ENCODE measurements at places on chromosomes 4 and X.
A peak's percentile ranks its signal among the peaks of the same experiment; 100 is the strongest.

DNA sequence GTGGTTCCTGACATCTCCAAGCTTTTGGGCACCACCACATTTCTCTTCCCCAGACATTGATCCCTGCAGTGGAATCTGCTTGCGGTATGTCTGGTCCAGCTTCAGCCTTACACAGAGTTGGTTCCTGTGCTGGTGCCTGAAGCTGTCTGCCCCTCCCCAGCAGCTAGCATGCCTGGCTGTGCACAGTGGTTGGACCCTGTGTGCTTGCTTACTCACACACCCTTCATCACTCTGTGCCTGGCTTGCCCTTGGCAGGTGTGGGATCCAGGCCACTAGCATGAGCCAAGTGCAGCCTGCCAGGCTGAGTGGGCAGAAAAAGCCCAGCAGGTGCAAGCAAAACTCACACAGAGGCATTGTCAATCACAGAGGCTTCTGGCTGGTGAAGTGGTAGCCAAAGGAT is 473.8 kb downstream of the ACTRT1 start:
- no peak for DNase-seq

DNA sequence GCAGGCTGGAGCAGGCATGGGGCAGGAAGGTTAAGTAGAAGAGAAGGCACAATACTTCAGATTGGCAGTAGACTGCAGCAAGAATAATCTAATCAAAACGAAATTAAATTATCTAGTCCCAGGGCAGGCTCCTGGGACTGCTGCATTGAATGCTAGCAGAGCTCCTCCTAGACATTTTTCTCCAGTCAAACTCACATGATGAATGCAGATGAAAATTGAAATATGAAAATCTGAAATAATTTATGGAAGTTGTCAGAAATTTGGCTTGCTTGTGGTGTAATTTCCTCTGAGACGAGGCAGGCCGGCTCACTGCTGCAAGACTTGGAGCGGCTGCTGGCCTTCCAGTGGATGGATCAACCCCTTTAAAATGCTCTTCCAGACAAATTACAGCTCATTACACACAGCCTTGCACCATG is 78.0 kb upstream of the TMEM33 start:
- no peak for DNase-seq

- no peak for DNase-seq
Observed at GRCh38 chr4:57496697-57497471, 386.7 kb upstream of the IGFBP7 start.

- no peak for DNase-seq
Observed at GRCh38 chr4:74794382-74795010, at the start of gene BTC. TSS of gene BTC (minus strand) at chr4:74794523. CDS start at chr4:74794325, 198 bp downstream.

- no peak for DNase-seq
Observed at GRCh38 chrX:69988955-69989394, 60.8 kb downstream of the AWAT2 start.

- DNase-seq, result no peak
Observed at GRCh38 chrX:133374874-133375387, 40.4 kb downstream of the GPC4 start.

GRCh38 chr4:140724760-140725159 is 31.4 kb downstream of the TBC1D9 start:
- no peak for DNase-seq

DNA sequence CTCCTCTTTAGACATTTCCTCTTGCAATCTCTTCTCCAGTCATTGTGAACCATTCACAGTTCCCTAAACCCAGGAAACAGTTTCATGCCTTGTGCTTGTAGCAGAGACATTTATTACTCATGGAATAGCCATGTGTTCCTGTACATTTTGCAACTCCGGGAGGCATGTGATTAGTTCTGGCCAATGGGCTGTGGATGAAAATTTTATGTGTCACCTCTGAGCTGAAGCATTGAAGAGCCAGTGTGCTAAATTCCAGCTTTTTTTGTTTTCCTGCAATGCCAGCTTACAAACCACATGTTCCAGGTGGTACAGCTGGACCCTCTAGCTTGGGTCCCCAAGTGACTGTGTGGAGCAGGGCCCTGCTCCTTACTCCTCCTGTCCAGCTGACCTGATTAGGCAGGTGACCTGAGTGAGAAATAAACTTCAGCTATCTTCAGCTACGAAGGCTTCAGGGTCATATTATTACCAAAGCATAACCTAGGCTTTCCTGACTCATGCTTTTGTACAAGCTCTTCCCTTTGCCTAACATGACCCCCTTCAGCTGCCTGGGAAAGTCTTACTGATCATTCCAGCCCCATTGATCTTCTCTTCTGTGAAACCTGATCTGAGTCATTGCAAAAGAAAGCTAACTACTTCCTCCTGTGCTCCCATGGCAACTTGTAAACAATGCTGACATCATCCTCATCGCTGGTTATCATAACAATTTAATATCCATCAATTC is 200.4 kb downstream of the PTTG2 start:
- peak; percentile 97 for DNase-seq

- peak; percentile 24 for DNase-seq
Observed at GRCh38 chrX:15616531-15616930, 15.8 kb upstream of the ACE2 start.

GRCh38 chrX:50988649-50989048 is 78.1 kb downstream of the BMP15 start:
- no peak for DNase-seq

DNA sequence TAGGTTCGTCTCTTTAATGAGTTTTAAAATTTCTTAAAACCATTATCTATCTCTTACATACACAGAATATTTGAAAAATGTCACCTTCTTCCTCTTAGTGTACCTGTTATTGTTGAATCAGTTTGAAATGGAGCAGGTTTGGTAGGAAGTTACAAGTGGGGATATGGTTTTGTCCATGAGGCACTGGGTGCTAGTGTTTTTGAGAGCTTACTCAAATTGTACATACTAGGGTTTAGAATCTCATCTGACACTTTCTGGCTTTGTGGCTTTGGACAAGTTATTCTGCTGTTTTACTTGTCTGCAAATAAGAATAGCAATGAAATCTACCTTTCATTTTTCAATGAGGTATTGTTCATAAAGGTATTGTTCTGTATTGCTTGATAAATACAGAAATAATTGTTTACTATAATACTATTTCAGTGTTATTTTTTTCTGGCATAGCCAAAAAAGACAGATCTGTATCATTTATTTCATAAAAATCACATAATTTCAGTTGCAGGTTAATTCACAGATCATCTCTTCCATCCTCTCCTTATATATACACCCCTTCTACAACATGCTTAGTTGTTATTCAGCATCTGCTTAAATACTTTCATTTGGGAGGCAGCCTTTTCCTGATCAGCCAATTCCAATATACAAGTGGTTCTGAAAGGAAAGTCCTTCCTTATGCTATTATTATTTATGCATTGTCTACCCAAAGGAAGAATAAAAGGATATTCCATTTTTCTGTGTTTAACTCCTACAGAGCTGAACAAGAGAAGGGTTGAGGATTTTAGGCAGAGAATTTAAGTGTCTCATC is 13.3 kb downstream of the NCAPG start:
- DNase-seq, result no peak

DNA sequence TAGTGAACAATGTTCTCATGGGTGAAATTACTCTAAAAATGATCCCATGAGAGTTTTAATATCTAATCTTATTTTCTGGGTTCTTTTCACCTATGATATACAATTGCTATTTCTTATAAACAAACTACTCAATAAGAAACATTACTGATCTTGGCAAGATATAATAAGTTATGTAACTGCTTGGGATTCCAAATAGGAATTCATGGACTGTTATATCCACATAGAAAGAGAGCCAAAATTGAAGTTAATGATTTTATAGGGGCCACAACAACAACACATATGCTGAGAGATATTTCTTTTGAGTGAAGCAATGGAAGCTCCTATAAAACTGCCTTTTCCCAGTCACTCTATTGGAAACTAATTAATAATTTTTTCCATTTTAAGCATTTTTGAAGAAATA is 90.4 kb upstream of the TLL1 start:
- DNase-seq, result no peak

DNA sequence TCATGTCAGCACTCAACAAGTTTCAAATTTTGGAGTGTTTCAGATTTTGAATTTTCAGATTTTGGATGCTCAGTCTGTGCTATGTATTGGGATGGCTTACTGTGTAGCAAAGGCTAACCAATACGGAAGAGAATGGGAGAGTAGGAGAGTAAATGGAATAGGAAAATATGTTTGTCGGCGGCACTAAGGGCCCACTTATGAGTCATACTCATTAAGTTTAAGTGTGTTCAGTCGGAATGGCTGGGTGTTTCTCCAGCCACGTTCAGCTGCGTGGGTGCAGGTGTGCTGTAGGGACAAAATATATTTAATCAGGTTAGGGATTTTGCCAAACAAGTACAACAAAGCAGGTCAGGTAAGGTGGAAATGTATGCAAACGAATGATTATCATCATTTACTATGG is 13.6 kb downstream of the FTHL17 start:
- no peak for DNase-seq

DNA sequence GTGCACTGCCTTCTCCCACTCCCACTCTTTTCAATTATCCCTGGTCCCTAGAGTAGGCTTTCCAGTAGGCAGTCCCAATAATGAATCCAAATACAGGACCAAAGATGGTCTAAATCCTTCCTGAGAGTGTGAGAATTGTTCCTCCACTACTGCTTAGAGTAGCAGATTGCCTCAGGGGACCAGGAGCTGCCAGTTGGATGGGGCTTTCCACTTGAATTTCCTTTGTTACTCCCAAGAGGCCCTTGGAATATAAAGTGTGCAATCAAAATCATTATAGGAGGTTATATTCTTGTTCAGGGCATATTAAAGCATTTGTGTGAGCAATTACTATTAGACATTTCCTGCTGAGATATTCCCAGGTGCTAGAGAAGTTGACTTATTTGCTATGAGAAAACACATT is 156.6 kb upstream of the TLL1 start:
- no peak for DNase-seq

DNA sequence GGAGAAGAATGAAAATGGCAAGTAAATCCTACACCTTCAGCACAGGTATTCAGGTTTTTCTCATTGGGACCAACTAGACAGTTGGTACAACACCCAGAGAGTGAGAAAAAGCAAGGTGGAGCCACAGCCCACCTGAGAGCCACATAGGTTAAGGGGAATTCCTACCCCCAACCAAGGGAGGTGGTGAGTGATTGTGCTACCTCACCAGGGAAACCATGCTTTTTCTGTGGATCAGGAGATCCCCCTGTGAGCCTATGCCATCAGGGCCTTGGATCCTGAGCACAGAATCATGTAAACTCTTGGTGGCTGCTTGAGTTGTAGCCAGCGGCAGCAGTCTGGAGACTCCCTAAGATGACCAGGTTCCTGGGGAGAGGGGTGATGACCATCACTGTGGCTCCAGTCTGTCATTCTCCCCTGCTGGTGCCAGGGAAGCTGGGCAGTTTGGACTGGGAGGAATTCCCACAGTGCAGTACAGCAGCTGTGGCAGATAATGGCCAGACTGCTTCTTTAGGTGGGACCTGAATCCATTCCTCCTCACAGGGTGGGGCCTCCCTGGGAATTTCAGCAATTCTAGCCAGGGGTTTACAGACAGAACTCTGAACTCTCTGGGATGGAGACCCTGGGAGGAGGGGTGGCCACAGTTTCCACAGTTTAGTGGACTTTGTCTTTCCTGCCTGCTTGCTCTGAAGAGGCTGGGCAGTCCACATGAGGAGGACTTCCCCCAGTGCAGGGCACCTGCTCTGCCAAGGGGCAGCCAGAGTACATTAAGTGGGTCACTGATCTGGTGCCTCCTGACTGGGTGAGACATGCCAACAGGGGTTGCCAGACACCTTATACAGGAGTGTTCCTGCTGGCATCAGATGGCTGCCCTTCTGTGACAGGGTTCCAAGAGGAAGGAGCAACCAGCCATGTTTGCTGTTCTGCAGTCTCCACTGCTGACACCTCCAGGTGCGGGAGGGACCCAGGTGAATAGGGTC is 43.2 kb downstream of the PARM1 start:
- DNase-seq, result no peak

DNA sequence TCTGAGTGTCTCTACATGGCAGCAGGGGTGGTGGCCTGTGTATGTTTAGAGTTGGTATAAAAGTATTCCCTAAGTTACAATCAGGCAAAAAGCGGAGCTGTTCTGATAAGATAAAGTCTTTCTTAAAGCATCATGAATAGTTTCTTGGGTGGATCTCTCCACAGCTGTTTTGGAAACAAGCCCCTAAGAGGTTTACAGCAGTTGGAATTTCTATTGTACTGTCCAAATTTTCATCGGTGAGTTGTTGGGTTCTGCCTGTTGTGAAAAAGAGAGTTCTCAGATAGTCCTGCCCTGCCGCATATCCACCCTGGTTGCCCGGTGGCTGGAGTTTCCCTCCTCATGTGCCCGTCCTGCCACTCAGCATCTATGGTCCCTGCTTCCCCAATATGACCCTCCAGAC is 50.1 kb downstream of the C4orf51 start:
- no peak for DNase-seq

DNA sequence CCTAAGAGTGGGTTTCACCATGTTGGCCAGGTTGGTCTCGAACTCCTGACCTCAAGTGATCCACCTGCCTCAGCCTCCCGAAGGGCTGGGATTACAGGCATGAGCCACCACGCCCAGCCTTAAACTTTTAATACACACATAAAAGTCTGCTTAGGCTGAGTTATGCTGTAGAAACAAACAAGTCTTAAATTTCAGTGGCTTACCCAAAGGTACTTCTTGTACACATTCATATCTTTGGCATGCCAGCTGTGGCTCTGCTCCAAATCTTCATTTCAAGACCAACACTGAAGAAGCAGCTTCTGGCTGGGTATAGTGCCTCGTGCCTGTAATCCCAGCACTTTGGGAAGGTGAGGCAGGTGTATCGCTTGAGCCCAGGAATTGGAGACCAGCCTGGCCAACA is 80.3 kb downstream of the PPEF2 start:
- DNase-seq, result no peak

DNA sequence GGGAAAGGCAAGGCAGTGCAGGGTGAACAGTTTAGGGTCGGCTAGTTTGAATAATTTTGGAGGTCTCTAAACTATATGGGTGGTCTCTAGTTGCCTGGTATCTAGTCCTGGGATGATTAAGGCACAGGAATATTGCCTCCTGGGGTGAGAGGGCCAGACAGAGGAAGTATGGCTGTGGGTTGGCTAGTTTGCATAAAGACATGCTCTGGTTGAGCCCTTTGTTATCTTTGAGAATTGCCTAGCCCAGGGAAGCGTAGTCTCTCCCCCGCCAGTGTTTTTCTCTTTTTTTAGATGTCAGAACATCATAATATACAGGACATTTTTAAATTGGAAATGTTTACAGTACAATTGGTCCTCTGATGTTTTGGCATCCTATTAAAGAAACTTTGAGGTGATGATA is 163.5 kb downstream of the PWWP3B start:
- no peak for DNase-seq

Data from skeletal muscle cell (primary cell).